ENCODE measurements at places on chromosomes 5 and 9. TPM values are rescaled to one million over a fixed set of nuclear protein-coding genes. Genes with fewer than 3 reads are reported as not detected.
A peak's percentile ranks its signal among the peaks of the same experiment; 100 is the strongest.

DNA sequence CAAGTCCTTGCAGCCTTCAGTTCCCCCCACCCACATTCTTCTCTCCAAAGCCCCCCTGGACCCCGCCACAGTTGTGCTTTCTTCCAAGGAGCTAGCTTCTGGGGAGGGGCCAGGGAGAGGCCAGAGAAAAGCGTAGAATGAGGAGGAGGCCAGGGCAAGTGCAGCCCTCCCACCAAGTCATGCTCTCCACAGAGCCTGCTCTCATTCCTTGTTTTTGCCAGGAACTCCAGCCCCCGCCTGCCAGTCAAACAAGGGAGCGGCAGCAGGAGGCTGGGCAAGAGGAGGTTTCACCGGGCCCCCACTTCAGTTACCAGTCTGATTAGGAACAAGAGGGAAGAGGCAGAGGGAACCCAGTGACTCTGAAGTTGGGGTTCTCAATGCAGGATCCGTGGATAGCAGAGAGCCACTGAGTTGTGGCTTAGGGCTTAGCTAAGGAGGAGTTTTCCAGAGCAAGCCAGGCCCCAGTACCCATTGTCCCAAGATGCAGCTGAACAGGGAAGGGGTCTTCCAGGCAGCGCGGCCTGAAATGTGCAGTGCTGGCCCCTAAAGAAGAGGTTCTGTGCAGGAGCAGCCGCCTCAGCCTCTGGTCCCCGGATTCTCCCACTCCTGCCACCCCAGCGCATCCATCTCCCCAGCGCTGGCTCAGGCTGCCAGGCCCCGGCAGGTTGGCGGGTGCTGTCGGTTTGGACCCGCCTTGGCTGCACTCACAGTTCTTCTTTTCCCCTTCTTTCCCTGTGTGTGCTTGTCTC, 120.6 kb downstream of the DAB2IP start:
- DNase-seq = no peak

- no peak for DNase-seq
Observed at GRCh38 chr9:122325124-122325523, 45.7 kb upstream of the PTGS1 start.

DNA sequence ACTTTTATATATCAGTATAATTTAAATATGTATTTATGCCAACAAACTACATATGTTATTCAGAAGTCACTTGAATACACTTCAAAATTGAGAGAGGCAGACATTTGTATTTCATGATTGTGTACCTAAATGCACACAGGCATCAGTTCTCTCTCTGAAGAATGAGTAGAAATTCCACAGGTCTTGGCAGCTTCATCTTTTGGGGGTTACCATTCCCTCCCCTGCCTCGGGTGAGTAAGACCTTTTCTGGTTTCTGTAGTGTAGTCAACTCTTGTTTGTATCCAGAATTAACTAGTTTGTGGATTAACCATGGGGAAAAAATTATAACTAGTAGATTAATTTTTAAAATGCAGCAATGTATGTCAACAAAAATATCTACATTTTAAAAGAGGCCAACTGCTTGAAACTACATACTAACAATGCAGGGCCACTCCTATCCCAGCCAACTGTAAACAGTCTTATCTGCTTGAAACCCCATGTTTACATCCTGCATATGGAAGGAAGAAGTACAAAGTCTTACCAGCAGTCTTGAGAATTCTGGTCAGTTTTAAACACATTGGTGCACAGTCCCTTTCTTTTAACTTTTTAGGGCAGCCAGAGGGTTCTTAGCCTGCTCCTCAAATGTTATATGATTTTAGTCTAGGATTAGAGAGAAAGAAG, 339.6 kb upstream of the KIF2A start:
- DNase-seq = no peak

DNA sequence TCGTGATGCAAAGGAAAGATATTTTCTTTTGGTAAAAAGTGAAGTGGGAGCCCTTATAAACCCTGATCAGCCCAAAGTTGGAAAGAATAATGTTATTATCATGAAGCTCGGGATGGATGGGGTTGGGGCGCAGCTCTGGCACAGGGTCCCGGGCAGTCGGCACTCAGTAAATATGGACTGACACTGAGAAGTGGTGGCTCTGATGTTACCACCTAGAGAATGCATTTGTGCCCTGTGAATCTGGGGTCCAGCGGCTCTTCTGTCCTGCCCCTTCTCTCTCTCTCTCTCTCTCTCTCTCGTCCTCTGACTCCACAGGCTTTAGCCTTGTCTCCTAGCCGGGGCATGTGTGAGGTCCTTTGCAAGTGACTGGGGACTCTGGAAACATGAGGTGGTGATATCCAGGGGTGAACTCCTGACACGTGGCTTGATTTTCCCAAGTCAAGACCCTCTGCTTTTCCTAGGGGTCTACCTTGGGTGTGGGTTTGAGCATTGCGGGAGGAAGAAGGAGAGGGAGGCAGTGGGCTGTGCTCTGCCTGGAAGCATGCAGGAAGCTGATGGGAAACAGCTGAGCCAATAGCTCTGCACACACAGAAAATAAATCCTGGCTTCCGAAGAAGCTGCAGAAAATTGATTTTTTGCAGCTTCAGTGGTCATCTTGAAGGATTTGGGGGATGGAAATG, 162.7 kb downstream of the MACROH2A1 start:
- DNase-seq = peak; percentile 16

DNA sequence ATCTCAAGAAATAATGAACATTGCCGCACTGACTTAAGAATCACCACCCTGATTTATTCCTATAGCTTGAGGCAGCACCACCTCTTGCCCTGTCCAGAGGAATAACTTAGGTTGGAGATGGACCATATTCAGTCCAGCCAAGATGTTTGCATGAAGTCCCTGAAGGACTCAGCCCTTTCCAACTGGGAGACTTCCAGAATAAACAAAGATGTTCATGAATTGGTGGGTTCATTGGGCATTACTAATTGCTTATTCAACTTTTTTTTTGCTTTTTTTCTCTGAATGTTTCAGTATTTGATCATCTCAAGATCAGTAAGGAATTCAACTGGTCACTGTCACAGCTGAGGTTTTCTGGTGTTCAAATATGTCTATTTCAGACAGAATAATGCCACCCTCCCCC, 470.6 kb downstream of the CCDC171 start:
- DNase-seq = no peak

GRCh38 chr5:127228540-127229184, 61.9 kb upstream of the MEGF10 start:
- peak; percentile 11 for DNase-seq

Gene PCDH12
- 0.60 TPM for total RNA-seq

Gene IL4
- not detected for total RNA-seq

Measured in activated naive CD4-positive, alpha-beta T cell treated with anti-CD3 and anti-CD28 coated beads, Interleukin-2, amount 50 U/mL, for 72 hours (primary cell).